Stomach (tissue), 19 donors: ENCODE measurements at places on chromosomes 7 and 10. TPM values are rescaled to one million over a fixed set of nuclear protein-coding genes. Genes with fewer than 3 reads are reported as not detected.

- H3K27me3 ChIP-seq = no peaks in the 10 kb centered on the region
- no peaks in the 10 kb centered on the region for H3K36me3 ChIP-seq
- peaks cover 46% of the 10 kb centered on the region for H3K4me1 ChIP-seq
- no peak overlapping the region for H3K4me3 ChIP-seq
Measured at GRCh38 chr10:30821994-30822692, 192.6 kb upstream of the LYZL2 start.

DNA sequence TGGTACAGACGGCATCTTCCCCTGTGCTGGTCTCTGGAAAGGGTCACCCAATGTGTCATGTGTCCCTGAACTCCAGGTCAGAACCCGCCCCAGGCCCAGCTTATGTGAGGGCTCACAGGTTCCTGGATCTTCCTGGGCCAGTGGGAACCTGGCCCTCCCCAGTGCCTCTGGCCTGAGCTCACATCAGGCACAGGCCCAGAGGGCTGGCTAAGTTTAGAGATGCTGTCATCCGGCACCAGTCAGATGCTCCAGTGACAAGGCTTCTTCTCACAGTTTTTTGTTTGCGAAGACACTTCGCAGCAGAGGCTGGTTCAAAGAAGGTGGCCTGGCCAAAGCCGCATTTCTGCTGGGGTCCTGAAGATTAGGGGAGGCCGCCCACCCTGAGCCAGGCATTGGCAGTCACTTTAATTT, 11.8 kb downstream of the CAMK2B start:
- no peak for DNase-seq
- no peaks in the 10 kb centered on the region for H3K4me1 ChIP-seq
- no peak overlapping the region for H3K4me3 ChIP-seq
- no peaks in the 10 kb centered on the region for H3K36me3 ChIP-seq
- H3K27me3 ChIP-seq = no peaks in the 10 kb centered on the region

DNA sequence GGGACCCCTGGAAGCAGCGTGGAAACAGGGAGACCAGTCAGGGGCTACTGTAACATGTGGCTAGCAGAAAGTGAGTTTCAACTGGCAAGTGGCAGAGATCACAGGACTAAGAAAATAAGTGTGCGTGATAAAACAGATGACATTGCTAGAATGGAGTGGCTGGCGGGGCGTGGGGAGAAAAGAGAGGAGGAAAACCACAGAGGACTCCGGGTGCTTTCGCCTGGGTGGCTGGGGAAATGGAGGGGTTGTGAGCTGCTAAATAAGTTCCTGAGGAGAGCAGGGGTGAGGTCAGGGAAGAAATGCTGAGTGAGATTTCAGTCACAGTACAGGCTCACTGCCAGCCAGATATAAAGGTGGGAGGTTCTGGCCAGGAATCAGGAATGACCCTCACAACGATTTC, 166.9 kb downstream of the MYOF start:
- H3K4me3 ChIP-seq = no peak overlapping the region
- H3K4me1 ChIP-seq = no peaks in the 10 kb centered on the region
- no peaks in the 10 kb centered on the region for H3K27me3 ChIP-seq
- DNase-seq = no peak

DNA sequence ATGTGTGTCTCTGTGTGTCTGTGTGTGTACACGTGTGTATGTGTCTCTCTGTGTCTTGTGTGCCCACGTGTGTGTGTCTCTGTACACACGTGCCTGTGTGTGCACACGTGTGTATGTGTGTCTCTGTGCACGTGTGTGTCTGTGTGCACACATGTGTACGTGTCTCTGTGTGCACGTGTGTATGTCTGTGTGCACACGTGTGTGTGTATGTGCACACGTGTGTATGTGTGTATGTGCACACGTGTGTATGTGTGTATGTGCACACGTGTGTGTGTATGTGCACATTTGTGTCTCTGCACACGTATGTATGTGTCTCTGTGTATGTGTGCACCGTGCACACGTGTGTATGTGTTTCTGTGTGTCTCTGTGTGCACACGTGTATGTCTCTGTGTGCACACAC, 248.7 kb upstream of the SHH start:
- no peak overlapping the region for H3K27ac ChIP-seq
- H3K27me3 ChIP-seq = peaks cover 3% of the 10 kb centered on the region
- H3K4me1 ChIP-seq = peaks cover 15% of the 10 kb centered on the region
- DNase-seq = no peak
- H3K4me3 ChIP-seq = no peak overlapping the region

DNA sequence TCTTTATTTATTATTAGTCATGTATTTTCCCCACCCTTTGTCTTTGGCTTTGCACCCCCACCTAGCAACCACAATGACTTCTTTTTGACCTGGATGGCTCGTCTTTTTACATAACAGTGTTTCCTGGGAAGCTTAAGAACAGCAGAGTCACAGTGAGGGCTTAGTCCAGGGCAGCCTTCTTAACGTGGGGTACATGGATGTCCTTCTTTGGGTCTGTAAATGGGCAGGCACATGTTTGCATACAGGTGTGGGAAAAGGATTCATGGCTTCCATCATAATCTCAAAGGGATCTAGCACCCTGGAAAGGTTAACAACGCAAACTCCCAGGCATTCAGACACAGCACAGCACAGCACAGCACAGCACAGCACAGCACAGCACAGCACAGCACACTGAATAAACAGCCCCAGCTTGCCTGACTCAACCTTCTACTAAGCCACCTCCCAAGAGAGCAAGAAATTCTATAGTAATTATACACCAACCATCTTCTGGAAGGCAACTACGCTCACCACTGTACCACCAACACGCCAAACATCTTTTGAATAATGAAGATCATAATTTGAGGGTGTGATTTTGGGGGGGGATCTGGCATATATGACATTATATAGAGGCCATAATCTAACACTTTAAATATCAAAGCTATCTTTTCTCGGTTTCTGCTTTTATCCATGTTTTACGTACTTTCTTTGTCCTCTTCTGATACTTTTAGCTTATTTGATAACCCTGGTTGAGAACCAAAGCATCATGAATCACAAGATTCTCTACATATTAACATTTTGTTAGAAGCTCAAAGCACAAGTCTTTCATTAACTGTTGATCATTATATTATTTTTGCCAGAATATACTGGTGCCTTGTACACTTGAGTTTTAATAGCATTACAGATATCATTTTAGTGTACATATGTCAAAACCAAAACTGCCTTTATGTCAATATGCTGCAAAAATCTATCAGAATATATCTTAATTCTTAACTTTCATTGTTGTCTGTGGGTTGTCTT, 177.2 kb upstream of the KLF14 start:
- no peak for DNase-seq
- H3K27ac ChIP-seq = peak overlapping the region; percentile 93
- H3K4me3 ChIP-seq = peak overlapping the region; percentile 44
- no peaks in the 10 kb centered on the region for H3K27me3 ChIP-seq
- H3K36me3 ChIP-seq = peaks cover 14% of the 10 kb centered on the region
- H3K4me1 ChIP-seq = peaks cover 88% of the 10 kb centered on the region

GRCh38 chr7:100373261-100373831, at the start of gene PILRA:
PILRA (plus strand) TSS chr7:100373487; CDS start chr7:100373657, 170 bp downstream.
- peak within 1 kb of the TSS; percentile 71 for H3K27ac ChIP-seq
- no peaks in the 10 kb centered on the region for H3K4me1 ChIP-seq
- no peak for DNase-seq
- peak within 1 kb of the TSS; percentile 29 for H3K4me3 ChIP-seq

DNA sequence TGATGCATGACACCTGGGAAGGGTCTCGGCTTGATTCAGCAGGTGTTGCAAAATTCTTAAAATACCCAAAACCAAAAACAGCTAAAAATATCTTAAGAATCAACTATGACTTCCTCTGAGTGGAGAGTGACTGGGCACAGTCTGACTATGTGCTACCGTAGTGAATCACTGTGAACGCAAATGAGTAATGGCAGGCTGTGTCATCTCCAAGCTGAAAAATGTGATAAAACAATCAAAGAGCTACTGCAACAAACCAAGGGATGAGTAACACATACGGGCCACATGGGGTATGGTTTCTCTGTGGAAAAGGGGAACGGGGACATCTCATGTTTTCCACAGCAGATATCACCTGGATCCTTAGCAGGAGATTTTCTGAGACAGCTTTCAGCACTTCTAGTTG, 127.5 kb downstream of the ABCA13 start:
- H3K4me3 ChIP-seq = no peak overlapping the region
- H3K27ac ChIP-seq = no peak overlapping the region
- no peaks in the 10 kb centered on the region for H3K27me3 ChIP-seq
- H3K4me1 ChIP-seq = no peaks in the 10 kb centered on the region

GRCh38 chr10:131310142-131310541, 1.4 kb downstream of the TCERG1L start:
- H3K4me3 ChIP-seq = no peak overlapping the region
- H3K27ac ChIP-seq = no peak overlapping the region
- DNase-seq = no peak
- H3K36me3 ChIP-seq = no peaks in the 10 kb centered on the region

DNA sequence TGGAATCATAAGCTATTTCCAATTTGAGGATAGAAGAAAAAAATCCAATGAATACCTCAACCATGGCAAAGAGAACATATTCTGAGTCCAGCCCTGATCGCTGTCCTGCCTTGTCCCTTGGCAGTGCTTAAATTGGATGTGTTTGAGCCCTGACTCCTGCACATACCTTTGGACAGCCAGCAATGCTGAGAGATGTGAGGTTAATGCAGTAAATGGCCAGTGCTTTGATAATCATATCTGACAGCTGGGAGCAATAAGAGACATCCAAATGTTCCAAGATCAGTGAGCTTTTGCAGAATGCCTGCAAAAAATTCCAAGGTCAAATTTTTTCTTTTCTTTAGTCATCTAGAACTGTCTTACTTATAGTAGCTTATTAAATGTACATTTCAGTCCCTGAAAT, 80.1 kb upstream of the LRRC17 start:
- peaks cover 20% of the 10 kb centered on the region for H3K36me3 ChIP-seq
- no peaks in the 10 kb centered on the region for H3K27me3 ChIP-seq
- H3K4me3 ChIP-seq = no peak overlapping the region

GRCh38 chr7:87495366-87495765, 19.9 kb upstream of the ABCB4 start:
- no peaks in the 10 kb centered on the region for H3K36me3 ChIP-seq
- H3K4me1 ChIP-seq = no peaks in the 10 kb centered on the region
- DNase-seq = no peak
- no peak overlapping the region for H3K27ac ChIP-seq
- no peaks in the 10 kb centered on the region for H3K27me3 ChIP-seq

- H3K27me3 ChIP-seq = peaks cover 66% of the 10 kb centered on the region
- H3K4me1 ChIP-seq = peaks cover 43% of the 10 kb centered on the region
- no peaks in the 10 kb centered on the region for H3K36me3 ChIP-seq
- no peak for DNase-seq
- H3K4me3 ChIP-seq = no peak overlapping the region
Measured at GRCh38 chr10:100739517-100740368, 5.6 kb upstream of the PAX2 start.

DNA sequence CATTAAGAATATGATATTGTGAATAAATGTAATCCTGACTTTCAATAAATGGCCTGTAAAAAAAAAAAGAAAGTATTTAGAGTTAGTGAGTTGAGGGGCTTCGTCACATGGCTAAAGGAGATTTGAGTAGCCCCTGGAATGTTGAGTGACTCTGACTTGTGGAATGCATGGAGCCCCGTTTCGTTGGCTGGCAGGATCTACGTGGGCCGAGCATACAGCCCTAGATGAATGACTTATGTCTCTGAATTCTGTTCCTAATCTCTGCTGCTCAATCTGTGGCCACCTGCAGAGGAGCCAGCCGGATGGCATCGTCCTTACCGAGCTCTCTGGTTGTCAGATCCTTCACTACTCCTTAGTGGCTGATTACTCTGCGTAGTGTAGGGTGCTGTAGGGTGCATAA, 155.7 kb downstream of the MGMT start:
- DNase-seq = no peak
- H3K36me3 ChIP-seq = no peaks in the 10 kb centered on the region

ITPRID1 gene
- 0.29 TPM for total RNA-seq

SLC39A12 gene
- not detected for total RNA-seq

CPN1 gene
- total RNA-seq = not detected

ADAP1 gene
- total RNA-seq = 18.5 TPM
